Tibial artery (tissue), 4 donors: ENCODE measurements at places on chromosomes 5 and 9.

GRCh38 chr5:39714036-39714698 lies 289.4 kb upstream of the DAB2 start:
- no peak overlapping the region for H3K4me3 ChIP-seq
- no peaks in the 10 kb centered on the region for H3K36me3 ChIP-seq
- H3K27ac ChIP-seq: no peak overlapping the region
- H3K4me1 ChIP-seq: no peaks in the 10 kb centered on the region
- no peak for DNase-seq

DNA sequence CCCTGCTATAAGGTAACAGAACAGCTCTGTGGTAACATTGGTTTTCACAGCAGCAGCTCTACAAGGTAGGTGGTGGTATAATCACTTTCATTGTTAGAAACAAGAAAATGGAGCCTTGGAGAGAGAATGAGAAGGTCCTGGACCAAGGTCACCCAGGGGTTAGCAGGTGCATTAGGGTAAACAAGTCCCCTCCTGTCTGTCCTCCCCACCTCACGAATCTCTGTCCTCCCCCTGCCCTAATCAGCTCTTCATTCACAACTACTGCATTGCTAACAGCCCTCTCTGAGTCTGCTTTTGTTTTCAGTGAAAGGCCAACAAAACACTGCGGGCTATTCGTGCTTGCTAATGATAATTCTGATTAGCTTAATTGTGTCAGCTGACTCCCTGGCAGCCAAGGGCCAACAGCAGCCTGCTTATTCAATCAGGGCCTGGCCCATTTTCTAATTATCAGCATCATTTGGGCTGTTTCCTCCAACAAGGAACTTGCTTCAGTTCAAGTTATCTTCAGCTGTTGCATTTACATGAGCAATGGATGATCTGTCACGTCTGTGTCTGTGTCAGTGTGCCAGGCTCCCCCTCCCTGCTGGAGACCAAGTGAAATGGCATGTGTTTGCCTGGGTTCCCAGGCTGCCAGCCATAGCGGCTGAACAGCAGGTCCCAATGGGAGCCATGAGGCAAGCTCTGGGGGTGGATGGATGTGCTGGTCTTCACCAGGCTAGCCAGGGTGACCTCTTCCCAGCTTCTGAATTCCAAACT lies 56.7 kb upstream of the EQTN start:
- peak; percentile 48 for DNase-seq
- no peak overlapping the region for H3K4me3 ChIP-seq
- peak overlapping the region; percentile 62 for H3K27ac ChIP-seq
- H3K36me3 ChIP-seq: peaks cover 1% of the 10 kb centered on the region

DNA sequence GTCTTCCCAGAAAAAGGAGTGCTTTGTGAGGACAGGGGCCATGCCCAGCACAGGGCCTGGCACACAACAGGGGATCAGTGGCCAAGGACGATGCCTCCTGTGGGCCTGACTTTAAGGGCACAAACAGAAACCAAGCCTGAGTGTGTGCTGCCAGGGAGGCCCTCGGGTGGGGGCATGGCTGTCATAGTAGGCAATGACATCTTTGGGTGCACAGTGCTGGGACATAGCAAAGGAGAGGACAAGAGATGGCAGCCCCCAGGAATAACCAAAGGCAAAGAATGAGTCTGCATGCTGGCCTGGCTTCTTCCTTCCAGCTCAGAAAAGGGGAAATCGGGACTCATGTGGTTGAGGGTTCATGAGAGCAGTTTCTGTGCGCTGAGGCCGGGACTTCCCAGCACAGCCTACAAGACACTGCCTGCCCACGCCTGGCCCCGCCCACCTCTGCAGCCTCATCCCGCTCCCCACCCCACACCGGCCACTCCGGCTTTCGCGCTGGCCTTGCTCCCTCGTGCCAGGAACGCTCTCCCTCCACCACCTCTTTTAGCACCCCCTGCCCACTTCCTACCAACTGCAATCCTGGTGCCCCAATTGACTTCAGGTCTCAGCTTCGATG lies 13.8 kb upstream of the LHX2 start:
- peak; percentile 51 for DNase-seq
- H3K36me3 ChIP-seq: no peaks in the 10 kb centered on the region
- H3K27me3 ChIP-seq: no peaks in the 10 kb centered on the region
- H3K27ac ChIP-seq: no peak overlapping the region

- H3K4me1 ChIP-seq: peaks cover 6% of the 10 kb centered on the region
- no peak overlapping the region for H3K4me3 ChIP-seq
- H3K36me3 ChIP-seq: no peaks in the 10 kb centered on the region
- H3K27ac ChIP-seq: peak overlapping the region; percentile 4
Measured at GRCh38 chr5:72543365-72543764, 36.2 kb upstream of the ZNF366 start.

GRCh38 chr9:133664173-133665050 lies 28.2 kb downstream of the DBH start:
- no peak overlapping the region for H3K27ac ChIP-seq
- H3K4me3 ChIP-seq: no peak overlapping the region
- no peaks in the 10 kb centered on the region for H3K4me1 ChIP-seq
- H3K36me3 ChIP-seq: no peaks in the 10 kb centered on the region
- H3K27me3 ChIP-seq: peaks cover 76% of the 10 kb centered on the region

- H3K27ac ChIP-seq: no peak overlapping the region
- H3K27me3 ChIP-seq: no peaks in the 10 kb centered on the region
- H3K36me3 ChIP-seq: peaks cover 4% of the 10 kb centered on the region
- H3K4me3 ChIP-seq: no peak overlapping the region
Measured at GRCh38 chr5:88279584-88279983, 10.9 kb upstream of the TMEM161B start.

DNA sequence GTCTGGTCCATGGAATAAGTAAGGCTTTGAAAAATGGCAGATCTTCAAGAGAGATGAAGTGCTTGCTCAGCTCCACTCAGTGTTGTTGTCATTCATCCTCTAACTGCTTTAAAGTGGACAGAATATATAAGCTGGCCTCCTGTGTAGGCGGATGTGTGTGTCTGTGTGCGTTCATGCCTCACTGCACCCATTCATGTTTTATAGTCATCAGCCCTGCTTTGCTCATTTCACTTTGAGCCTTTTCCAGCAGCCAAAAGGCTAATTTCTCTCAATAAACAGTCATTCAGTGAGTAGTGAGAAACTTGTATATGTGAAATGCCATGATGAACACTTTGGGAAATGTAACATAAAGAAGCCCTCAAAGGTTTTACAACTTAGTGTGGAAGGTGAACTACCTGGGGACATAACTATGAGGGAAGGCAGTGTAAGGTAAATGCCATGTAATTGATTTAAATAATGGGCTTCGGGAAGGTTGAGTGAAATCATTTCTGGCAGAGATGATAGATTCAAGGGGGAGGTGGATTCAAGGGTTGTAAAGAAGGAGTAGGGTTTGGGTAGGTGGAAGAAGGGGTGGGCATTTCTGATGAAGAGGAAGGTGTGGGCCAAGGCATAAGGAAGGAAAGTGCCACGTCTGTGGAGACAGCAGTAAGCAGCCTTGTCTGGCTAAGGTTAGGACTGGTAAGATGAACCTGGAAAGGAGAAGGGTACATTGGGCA lies 15.7 kb downstream of the TTC23L start:
- no peak for DNase-seq

DNA sequence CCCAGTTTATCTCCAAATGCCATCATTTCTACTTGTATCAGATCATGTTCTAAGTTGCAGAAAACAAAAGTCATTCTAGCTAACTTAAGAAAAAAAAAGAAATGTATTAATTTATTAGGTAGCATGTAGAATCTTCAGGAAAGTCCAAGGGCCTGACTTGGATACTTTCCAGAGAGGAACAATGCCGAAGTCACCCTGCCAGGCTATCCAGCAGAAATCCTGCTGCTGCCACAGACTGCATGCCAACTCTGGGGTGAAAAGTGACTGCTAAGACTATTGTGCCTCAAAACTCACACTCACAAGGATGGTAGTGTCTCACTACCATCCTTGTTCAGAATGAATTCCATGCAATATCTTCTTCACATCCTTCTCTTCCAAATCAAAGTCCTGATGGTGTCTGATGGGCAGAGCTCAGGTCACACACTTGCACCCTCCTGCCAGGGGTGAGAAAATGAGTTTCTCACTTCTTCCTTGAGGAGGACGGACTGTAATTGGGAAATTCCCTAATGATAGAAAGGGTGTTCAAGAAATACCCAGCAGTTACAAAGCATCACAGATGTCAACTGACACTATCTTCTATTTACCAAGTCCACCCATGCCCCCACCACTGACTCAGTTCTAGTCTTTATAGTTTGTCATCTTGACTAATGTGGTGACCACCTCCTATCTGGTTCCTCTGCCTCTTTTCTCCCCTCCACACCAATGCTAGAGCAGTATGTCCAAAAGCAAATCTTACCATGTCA lies 279.4 kb downstream of the CWC27 start:
- H3K4me1 ChIP-seq: peaks cover 25% of the 10 kb centered on the region
- DNase-seq: no peak
- no peaks in the 10 kb centered on the region for H3K27me3 ChIP-seq
- H3K27ac ChIP-seq: peak overlapping the region; percentile 7
- H3K4me3 ChIP-seq: no peak overlapping the region

DNA sequence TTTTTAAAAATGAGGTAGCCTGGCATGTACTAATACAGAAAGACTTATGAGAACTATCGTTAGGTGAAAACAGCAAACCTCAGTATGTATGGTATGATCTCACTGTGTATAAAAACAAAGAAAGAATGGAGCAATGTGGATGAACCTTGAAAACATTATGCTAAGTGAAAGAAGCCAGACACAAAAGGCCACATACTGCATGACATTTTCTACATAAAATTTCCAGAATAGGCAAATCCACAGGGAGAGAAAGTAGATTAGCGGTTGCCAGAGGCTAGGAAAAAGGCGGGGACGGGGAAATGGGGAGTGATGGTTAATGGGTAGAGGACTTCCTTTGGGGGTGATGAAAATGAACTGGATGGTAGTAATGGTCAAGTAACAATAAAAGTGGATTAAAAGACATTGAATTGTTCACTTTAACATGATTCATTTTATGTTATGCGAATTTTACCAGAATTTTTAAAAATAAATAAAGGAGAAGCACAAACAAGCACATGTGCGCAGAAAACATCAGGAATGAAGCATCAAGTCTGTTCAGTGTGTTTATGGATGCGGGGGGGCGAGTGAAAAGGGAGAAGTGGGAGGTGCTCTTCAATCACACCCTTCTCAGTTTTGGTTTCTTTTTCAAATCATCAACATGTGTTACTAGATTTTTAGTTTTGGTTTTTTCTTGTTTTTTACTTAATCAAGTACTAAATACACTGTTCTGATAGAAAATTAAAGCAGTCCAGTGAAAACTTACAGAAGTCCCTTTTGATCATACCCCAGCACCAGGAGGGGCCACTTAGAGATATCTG lies 16.3 kb downstream of the ROR2 start:
- H3K4me3 ChIP-seq: no peak overlapping the region
- no peaks in the 10 kb centered on the region for H3K36me3 ChIP-seq
- no peak for DNase-seq
- H3K27me3 ChIP-seq: peaks cover 4% of the 10 kb centered on the region

GRCh38 chr5:30502277-30502676 lies 691.2 kb upstream of the CDH6 start:
- H3K27me3 ChIP-seq: no peaks in the 10 kb centered on the region
- no peaks in the 10 kb centered on the region for H3K36me3 ChIP-seq
- no peaks in the 10 kb centered on the region for H3K4me1 ChIP-seq
- no peak overlapping the region for H3K27ac ChIP-seq
- no peak overlapping the region for H3K4me3 ChIP-seq

GRCh38 chr9:107605041-107605440 lies 115.5 kb upstream of the KLF4 start:
- H3K27me3 ChIP-seq: no peaks in the 10 kb centered on the region
- H3K36me3 ChIP-seq: no peaks in the 10 kb centered on the region
- no peak overlapping the region for H3K4me3 ChIP-seq
- no peak overlapping the region for H3K27ac ChIP-seq

- H3K27me3 ChIP-seq: no peaks in the 10 kb centered on the region
- H3K4me1 ChIP-seq: peaks cover 22% of the 10 kb centered on the region
- H3K27ac ChIP-seq: peak overlapping the region; percentile 33
- peak; percentile 42 for DNase-seq
- H3K4me3 ChIP-seq: no peak overlapping the region
Measured at GRCh38 chr5:57442080-57442839, 40.4 kb downstream of the ACTBL2 start.

- no peak overlapping the region for H3K27ac ChIP-seq
- peaks cover 26% of the 10 kb centered on the region for H3K36me3 ChIP-seq
- no peaks in the 10 kb centered on the region for H3K27me3 ChIP-seq
- H3K4me3 ChIP-seq: no peak overlapping the region
- H3K4me1 ChIP-seq: no peaks in the 10 kb centered on the region
Measured at GRCh38 chr9:3553076-3553765, 27.4 kb upstream of the RFX3 start.

DNA sequence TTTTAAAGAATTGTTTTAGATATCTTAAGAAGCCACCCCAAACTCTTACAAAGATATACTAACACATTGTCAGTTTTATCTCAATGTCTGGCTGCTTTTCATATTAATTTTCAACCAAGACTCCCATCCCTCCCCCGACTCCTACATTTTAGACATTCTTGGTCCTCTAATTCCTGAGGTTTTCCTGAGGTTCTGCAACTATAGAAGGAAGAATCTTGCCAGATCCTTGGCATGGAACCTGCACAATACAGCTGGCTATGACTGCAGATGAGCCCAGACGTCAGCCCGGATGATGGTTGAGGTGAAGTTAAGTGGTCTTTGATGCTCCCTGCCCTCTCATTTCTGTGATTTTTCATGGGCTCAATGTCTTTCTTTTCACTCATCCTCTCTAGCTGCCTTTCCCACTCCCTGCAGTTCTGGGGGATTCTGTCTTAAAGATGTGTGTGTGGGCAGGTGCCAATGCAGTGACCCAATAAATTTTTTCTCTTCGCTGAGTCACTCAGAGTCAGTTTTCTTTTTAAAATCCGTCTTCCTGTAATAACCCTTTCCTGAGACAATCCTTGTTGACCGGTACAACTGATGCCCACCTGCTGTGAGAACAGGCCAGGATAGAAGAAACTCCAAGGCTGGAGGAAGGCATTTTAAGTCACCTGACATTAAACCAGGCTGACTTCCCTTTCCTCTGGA lies 237.8 kb upstream of the GAS1 start:
- no peaks in the 10 kb centered on the region for H3K36me3 ChIP-seq
- no peak overlapping the region for H3K27ac ChIP-seq
- DNase-seq: no peak
- no peaks in the 10 kb centered on the region for H3K4me1 ChIP-seq

GRCh38 chr9:103226647-103227013 lies 231.5 kb downstream of the CYLC2 start:
- no peak for DNase-seq
- no peak overlapping the region for H3K27ac ChIP-seq
- no peaks in the 10 kb centered on the region for H3K4me1 ChIP-seq
- H3K4me3 ChIP-seq: no peak overlapping the region

GRCh38 chr5:76801803-76802195 lies 17.0 kb upstream of the F2RL1 start:
- H3K27ac ChIP-seq: no peak overlapping the region
- no peaks in the 10 kb centered on the region for H3K4me1 ChIP-seq
- no peaks in the 10 kb centered on the region for H3K27me3 ChIP-seq
- H3K36me3 ChIP-seq: no peaks in the 10 kb centered on the region
